ENCODE measurements at places on chromosomes 6 and 20.

GRCh38 chr6:43246301-43247113 is 3.2 kb downstream of the TTBK1 start:
- DNase-seq = peak; percentile 40

- no peak for DNase-seq
Observed at GRCh38 chr6:117417851-117418250, 7.9 kb downstream of the ROS1 start.

DNA sequence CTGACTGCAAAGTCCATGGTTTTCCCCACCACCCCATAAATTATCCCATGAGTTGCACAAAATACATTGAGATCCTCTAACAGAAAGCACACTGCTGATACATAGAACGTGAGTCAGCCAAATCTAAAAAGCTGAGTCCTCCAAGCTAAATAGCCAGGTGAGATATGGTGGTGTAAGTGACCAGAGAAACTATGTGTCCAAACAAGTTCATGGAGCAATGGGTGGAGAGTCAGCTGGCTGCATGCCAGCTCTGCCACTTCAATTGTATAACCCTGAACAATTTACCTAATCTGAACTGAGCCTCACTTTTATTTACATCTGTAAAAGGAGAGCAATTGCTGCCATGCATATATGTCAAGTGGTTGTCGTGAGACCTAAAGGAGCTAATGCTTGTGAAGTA is 9.7 kb downstream of the SNAP25 start:
- DNase-seq = no peak

GRCh38 chr6:116136373-116136772 is 10.4 kb upstream of the COL10A1 start:
- DNase-seq = no peak

GRCh38 chr6:31004794-31005193 is 5.5 kb upstream of the MUC22 start:
- DNase-seq = no peak

DNA sequence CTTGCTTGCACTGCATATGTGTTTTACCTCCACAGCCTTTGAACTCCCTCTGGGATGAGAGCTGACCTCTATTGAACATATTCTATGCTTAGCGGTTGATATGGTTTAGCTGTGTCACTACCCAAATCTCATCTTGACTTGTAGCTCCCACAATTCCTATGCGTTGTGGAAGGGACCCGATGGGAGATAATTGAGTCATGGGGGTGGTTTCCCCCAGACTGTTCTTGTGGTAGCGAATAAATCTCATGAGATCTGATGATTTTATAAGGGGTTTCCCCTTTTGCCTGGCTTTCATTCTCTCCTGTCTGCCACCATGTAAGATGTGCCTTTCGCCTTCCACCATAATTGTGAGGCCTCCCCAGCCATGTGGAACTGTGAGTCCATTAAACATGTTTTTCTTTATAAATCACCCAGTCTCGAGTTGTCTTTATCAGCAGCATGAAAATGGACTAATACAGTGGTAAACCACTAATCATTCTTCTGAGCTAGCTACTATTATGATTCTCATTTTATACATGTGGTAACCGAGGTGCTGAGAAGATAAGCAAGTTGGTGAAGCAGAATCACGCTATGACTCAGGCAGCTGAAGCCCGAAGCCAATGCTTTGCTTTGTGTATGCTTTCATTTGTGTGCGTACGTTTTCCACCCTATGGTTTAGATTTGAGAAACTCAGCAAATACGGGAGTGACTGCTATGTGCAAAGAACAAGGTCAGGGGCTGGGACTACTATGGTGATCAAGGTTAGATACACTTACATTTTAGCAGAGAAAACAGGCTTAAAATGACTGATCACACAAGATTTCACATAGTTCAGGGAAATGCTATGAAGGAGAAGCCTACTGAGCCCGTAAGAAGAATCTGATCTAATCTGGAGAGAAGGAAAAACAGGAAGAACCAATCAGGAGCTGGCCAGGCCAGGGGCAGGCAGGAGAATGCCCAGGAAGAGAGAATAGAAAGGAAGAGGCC is 363.5 kb downstream of the ESR1 start:
- DNase-seq = no peak

DNA sequence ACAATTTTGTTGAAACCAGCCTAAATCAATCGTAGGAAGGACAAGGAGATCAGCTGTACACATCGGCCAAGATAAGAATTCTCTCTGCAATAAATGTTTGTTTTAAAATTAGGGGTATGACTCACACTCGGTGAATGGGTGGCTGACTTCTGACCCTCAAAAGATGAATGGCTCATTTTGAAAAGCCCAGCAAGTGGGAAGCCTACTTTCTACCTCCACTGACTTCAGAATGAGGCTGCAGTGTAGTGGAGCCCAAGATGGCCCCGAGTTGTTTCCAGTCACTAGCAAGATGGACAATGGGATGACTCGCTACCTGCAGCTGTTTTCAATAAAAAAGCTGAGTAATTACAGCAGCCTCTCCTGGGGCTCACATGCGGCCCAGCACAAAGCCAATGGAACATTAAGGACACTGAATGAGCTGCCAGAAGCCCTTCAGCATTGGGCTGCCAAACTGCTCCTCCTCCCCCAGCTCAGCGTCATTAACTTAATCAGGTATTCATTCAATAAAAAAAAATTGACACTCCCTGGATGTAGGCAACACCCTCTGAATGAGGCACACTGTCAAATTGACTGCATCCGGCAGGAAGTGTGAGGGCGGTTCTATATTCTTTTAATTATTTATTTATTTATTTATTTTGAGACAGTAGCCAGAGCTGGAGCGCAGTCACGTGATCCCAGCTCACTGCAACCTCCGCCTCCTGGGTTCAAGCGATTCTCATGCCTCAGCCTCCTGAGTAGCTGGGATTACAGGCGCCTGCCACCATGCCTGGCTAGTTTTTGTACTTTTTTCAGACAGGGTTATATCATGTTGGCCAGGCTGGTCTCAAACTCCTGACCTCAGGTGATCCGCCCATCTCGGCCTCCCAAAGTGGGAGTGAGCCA is 107.3 kb downstream of the GMPR start:
- no peak for DNase-seq

GRCh38 chr6:122381494-122382265 is 17.8 kb upstream of the HSF2 start:
- peak; percentile 49 for DNase-seq

- no peak for DNase-seq
Observed at GRCh38 chr6:108341372-108341771, 46.5 kb downstream of the AFG1L start.

DNA sequence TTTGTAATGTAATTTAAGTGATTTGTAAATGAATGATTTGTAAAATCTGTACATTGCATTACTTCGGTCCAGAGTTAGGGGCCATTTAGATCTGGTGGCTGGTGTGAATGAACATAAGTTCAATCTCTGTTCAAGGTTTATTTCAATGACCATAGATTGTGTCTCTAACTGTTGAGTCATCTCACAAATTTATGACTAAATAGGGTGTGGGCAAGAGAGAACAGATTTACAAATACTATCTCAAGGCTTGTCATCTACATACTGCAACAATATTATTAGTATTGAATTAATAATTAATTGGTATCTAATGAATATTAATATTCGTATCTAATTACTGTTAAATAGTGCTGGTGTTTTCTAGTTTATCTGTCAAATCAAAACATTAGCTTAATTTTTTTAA is 115.3 kb upstream of the EDN1 start:
- no peak for DNase-seq

- no peak for DNase-seq
Observed at GRCh38 chr6:45426251-45426650, 48.5 kb upstream of the SUPT3H start.

DNA sequence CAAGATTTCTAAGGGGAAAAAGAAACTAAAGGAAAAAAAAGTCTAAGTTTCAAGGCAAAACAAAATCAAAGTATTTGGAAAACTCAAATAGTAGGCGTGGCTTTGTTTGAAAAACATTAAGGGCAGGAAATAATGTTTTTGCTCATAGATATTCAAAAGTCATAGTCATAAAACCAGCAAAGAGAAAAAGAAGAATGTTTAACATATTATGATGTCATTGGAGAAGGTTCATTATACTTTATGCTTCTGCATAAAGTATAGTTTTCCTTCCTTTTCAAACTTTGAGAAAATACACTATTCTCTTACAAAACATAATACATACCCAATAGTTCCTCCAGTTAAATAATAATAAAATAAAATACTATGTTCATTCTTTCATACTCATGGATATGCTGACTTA is 13.7 kb downstream of the USP49 start:
- DNase-seq = no peak

DNA sequence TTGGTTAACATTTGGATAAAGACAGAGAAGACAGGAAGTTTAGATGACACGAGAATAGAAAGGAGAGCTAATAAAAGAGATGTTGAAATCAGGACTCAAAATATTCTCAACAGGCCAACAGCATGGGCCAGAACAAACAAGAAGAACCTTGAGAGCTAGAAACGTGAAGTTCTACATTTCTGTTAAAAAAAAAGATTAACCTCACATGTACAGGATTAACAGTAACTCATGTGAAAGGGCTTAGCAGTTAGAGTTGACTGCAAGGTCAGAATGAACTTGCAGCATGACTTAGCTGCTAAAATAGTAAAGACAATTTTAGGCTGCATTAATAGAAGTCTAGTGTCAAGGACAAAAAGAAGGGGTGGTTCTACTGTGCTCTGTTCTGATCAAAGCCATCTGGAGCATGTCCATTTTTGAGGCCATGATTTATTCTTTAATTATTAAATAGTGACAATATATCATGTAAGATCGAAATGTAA is 331.1 kb upstream of the HSF2 start:
- DNase-seq = no peak

- DNase-seq = no peak
Observed at GRCh38 chr6:31877125-31877650, 1.6 kb downstream of the SLC44A4 start.

DNA sequence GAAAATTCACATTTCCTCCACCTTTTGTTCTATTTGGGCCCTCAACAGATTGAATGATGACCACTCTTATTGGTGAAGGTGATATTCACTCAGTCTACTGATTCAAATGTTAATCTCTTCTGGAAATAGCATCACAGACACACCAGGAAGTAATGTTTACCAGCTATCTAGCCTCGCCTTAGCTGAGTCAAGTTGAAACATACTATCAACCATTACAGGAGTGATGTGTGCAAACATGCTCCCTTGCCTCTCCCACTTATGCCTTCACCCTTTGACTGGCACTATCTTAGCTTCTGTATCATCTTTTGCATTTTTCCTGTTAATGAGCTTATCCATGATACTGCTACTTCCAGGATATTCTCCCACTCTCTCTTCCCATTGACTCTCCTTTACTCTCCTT is 191.9 kb downstream of the CENPW start:
- DNase-seq = no peak

- no peak for DNase-seq
Observed at GRCh38 chr6:158561321-158561884, 1.5 kb downstream of the TMEM181 start.

DNA sequence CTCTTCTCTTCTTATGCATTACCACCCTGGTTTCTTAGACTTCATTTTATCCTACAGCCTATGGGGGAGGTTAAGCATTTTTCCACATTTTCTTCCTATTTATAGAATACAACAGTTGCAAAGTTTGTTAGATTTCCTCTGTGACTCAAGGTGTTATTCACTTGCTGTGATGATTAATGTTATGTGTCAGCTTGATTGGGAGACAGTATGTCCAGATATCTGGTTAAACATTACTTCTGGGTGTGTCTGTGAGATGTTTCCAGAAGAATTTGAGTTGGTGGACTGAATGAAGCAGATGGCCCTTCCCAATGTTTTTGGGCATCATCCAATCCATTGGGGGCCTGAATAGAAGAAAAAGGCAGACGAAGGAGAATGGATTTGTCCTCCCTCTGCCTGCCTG is 131.3 kb downstream of the C6orf118 start:
- DNase-seq = no peak

All from NT2/D1 (cell line).